Gastrocnemius medialis (tissue), 4 donors: ENCODE measurements at places on chromosomes 3 and 15.

DNA sequence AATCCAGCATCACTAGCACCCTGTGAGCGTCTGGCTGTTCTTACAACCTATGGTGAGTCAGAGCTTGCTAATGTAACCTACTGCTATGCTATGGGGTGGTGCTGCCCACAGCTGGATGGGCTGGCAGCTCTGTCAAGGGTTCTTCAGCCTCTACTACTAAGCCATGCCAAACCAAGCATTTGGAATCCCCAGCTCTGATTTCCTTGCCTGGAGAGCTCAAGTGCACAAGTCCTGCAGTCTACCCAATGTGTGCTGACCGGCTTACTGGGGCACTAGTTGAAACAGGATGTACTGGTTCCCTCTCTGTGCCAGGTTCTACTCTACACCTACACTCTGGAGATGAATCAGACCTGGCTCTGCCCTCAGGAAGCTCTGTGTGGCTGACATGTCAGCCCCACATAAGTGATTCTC lies 4.2 kb downstream of the TEX264 start:
- no peaks in the 10 kb centered on the region for H3K36me3 ChIP-seq
- peak overlapping the region; percentile 56 for H3K27ac ChIP-seq
- no peaks in the 10 kb centered on the region for H3K27me3 ChIP-seq
- no peak overlapping the region for H3K4me3 ChIP-seq

DNA sequence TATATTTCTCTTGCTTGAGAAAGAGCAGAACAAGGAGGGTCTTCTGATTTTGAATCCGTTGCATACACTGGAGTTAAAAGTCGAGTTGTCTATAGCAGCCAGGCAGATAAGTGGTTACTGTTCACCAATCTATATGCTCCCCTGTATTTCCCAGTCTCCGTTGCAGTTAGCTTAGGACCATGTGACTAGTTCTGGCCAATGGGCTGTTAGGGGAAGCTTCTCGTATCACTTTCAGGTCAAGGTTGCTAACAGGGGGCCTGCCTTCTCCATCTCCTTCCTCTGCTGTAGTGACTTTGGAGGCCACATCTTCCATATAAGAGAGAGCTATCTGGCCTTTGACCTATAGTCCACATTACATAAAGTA lies 188.5 kb upstream of the KBTBD8 start:
- no peaks in the 10 kb centered on the region for H3K36me3 ChIP-seq
- no peaks in the 10 kb centered on the region for H3K4me1 ChIP-seq
- no peak overlapping the region for H3K27ac ChIP-seq

DNA sequence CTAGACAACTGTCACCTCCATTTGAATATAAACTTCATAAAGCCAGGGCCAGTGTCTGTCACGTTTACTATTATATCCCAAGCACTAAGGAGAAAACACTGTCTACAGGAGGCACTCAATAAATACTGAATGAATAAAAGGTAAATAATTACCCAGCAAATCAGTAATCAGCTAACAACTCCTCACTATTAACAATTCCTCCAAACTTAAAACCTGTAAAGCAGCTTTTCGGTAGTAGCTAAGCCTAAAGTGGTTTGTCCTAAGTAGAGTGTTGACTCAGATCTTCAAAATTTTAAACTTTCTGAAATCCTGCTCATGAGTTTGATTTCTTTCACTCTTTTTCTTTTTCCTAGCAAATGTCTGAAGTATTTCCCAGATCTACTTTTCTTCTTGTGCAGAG lies 39.9 kb downstream of the C3orf80 start:
- no peak for DNase-seq
- H3K36me3 ChIP-seq: no peaks in the 10 kb centered on the region
- H3K4me3 ChIP-seq: no peak overlapping the region
- no peaks in the 10 kb centered on the region for H3K27me3 ChIP-seq
- H3K27ac ChIP-seq: no peak overlapping the region

DNA sequence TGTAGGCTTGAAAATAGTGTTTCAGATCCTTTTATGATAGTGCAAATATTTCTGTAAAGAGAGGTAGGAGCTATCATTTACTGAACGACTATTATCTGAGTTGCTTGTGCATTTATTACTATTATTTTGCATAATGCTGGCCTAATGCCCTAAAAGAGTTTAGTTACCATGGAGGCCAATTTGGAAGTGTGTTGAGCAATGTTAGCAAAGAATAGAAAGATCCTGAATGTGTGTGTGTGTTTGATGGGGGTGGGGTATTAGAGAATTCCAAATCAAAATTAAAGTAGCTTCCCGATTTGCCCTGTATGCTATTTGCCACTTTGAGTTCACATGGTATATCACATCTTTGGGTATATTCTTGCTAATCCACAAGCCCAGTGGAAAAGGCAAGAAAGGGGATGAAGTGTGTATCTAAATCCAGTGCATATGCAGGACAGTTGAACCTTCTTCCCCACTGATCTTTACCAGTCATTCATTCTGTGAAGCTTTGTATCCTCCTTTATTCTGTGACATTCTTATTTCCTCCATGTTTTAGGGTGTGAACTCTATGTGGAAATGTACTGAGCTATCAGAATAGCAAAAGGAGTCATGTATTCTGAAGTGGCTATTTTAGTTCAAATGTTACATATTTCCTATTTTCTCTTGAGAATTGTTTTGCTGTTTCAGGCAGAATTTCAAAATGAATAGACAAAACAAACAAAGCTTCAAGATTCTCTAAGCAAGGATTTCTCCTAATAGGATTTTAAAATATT lies 45.7 kb upstream of the PLSCR5 start:
- H3K4me1 ChIP-seq: peaks cover 3% of the 10 kb centered on the region
- no peak overlapping the region for H3K4me3 ChIP-seq
- no peak overlapping the region for H3K27ac ChIP-seq

- H3K4me3 ChIP-seq: no peak overlapping the region
- H3K27ac ChIP-seq: no peak overlapping the region
- DNase-seq: peak; percentile 32
- H3K27me3 ChIP-seq: no peaks in the 10 kb centered on the region
- no peaks in the 10 kb centered on the region for H3K36me3 ChIP-seq
Observed at GRCh38 chr15:57947781-57948180, 117.7 kb downstream of the ALDH1A2 start.

DNA sequence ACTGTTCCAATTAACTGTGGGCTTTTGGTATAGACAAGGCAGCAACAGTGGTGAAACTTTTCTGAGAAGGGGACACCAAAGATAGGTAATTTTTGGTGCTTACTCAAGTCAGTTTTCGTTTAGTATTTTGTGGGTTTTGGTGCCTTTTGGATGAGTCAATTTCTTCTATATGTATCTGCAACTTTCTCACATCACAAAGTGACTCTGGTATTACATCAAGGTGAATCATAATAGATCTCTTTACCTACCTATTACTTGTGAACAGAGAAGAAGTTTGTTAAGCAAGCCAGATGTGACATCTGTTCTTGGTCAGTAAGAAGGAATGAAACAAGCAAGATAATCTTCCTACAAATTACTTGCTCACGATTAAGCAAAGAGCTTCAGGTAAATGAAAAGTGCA lies 732.4 kb upstream of the DPPA4 start:
- no peaks in the 10 kb centered on the region for H3K4me1 ChIP-seq
- no peak overlapping the region for H3K27ac ChIP-seq
- H3K4me3 ChIP-seq: no peak overlapping the region
- H3K27me3 ChIP-seq: no peaks in the 10 kb centered on the region
- DNase-seq: no peak

GRCh38 chr3:177410730-177411129 lies 213.4 kb upstream of the TBL1XR1 start:
- no peak for DNase-seq
- H3K27ac ChIP-seq: no peak overlapping the region
- no peaks in the 10 kb centered on the region for H3K36me3 ChIP-seq

DNA sequence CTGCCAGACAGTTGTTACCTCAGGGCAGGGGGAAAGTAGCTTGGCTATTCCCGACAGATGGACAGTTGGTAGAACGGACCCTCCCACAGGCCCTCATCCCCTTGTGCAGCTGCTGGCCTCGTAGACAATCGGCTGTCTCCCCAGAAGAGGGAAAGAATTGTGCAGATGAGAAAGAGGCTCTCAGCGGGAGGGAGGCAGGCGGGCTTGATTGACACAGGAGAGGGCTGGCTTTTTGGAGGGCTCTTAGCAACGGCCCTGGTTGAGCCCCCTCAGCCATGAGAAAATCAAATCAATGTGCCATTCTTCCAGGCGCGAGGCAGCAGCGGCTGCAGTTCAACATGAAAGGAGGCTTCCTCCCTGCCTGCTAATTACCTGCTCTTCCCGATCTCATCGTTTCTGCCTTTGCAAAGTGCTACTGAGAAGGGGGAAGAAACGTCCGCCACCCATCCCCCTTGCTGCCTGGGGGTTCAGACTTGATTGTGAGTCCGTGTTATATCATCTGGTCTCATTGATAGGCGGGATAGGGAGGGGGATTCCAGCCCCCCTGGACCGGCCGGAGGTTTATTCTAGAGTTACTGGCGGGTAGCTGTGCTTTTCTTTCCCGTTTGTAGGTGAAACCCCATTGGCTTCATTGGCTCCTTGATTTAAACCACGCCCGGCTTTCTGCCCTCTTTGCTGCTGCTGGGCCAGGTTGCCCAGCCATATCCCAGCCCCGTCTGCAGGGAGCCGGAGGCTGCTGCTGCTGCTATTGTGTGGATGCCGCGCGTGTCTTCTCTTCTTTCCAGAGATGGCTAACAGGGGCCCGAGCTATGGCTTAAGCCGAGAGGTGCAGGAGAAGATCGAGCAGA lies at the start of gene TAGLN3:
TSS of gene TAGLN3 (plus strand) at position 287 of the 848 bp plus-strand sequence. CDS start at position 788, 501 bp downstream.
- H3K4me3 ChIP-seq: peak within 1 kb of the TSS; percentile 32
- peaks cover 4% of the 10 kb centered on the region for H3K27me3 ChIP-seq
- no peaks in the 10 kb centered on the region for H3K36me3 ChIP-seq
- peaks cover 5% of the 10 kb centered on the region for H3K4me1 ChIP-seq
- DNase-seq: no peak

GRCh38 chr15:99443768-99444446 lies 121.9 kb upstream of the MEF2A start:
- H3K27me3 ChIP-seq: no peaks in the 10 kb centered on the region
- H3K4me1 ChIP-seq: peaks cover 39% of the 10 kb centered on the region
- no peak for DNase-seq

- H3K27me3 ChIP-seq: no peaks in the 10 kb centered on the region
- DNase-seq: no peak
- no peaks in the 10 kb centered on the region for H3K36me3 ChIP-seq
- no peak overlapping the region for H3K27ac ChIP-seq
Observed at GRCh38 chr3:154188846-154189245, 67.7 kb downstream of the ARHGEF26 start.

- no peak for DNase-seq
- H3K27ac ChIP-seq: no peak overlapping the region
- no peak overlapping the region for H3K4me3 ChIP-seq
- no peaks in the 10 kb centered on the region for H3K4me1 ChIP-seq
Observed at GRCh38 chr3:128133273-128133883, 9.8 kb upstream of the RUVBL1 start.

- no peaks in the 10 kb centered on the region for H3K36me3 ChIP-seq
- H3K4me3 ChIP-seq: no peak overlapping the region
- peak; percentile 51 for DNase-seq
- H3K27me3 ChIP-seq: no peaks in the 10 kb centered on the region
Observed at GRCh38 chr3:150149651-150150051, 179.0 kb upstream of the PFN2 start.

DNA sequence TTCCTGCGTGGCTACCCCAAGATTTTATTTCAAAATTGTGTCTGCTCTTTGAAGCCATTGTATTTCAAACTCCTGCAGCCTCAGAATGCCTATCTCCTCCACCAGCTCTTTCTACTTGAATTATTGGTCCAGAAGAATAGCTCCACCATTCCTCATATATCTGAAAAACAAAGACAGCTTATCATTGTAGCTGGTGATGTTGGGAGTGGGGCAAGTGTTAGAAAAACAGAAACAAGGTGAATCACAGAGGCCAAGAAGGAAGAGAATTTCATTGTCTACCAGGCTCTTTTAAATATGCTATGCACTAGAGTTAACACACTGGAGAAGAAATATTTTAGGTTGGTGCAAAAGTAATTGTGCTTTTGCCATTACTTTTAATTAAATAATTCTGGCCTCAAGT lies 307.9 kb upstream of the ROPN1 start:
- H3K27me3 ChIP-seq: no peaks in the 10 kb centered on the region
- H3K36me3 ChIP-seq: no peaks in the 10 kb centered on the region
- no peak overlapping the region for H3K4me3 ChIP-seq
- H3K27ac ChIP-seq: no peak overlapping the region

- H3K27ac ChIP-seq: no peak overlapping the region
- no peak for DNase-seq
- no peaks in the 10 kb centered on the region for H3K27me3 ChIP-seq
- no peak overlapping the region for H3K4me3 ChIP-seq
- H3K4me1 ChIP-seq: no peaks in the 10 kb centered on the region
- H3K36me3 ChIP-seq: no peaks in the 10 kb centered on the region
Observed at GRCh38 chr3:4077950-4078349, 225.2 kb upstream of the SETMAR start.

- no peaks in the 10 kb centered on the region for H3K36me3 ChIP-seq
- no peak for DNase-seq
- H3K27ac ChIP-seq: no peak overlapping the region
- H3K4me3 ChIP-seq: peak overlapping the region; percentile 34
- peaks cover 10% of the 10 kb centered on the region for H3K4me1 ChIP-seq
- no peaks in the 10 kb centered on the region for H3K27me3 ChIP-seq
Observed at GRCh38 chr3:195859846-195860411, 48.2 kb upstream of the MUC4 start.

DNA sequence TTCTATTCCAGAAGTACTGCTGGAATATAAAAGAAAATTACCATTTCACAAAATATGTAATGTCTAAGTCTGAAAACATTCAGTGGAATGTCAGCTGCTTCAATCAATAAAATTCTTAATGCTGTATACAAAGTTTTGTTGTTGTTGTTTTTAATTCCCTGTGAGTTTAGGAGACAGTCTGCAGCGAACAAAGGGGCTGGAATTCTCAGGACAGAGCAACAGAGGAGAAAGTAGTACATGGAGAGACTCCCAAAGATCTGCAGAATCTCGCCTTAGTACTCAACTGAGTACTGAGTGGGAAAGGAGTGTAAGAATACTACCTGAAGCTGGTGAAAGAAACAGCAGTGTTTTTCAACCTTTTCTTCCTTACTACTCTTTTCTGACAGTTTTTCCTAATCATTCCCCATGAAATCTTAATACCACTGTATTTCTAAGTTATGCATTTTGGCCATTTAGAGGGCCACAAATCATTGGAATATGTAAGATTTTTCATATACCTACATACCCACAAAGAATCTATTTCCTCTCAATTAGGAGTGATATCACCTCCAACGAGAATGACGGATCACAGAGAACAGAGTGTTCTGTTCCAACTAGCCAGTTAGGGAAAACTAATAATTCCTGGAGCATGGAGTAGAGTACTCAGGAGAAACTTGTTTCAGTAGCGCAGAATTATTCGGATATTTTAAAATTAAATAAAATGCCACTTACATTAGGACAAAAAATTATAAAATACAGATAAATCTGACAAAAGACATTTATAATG lies 16.0 kb downstream of the ANKRD28 start:
- H3K36me3 ChIP-seq: no peaks in the 10 kb centered on the region
- H3K4me1 ChIP-seq: peaks cover 41% of the 10 kb centered on the region
- H3K27ac ChIP-seq: peak overlapping the region; percentile 75
- DNase-seq: no peak

DNA sequence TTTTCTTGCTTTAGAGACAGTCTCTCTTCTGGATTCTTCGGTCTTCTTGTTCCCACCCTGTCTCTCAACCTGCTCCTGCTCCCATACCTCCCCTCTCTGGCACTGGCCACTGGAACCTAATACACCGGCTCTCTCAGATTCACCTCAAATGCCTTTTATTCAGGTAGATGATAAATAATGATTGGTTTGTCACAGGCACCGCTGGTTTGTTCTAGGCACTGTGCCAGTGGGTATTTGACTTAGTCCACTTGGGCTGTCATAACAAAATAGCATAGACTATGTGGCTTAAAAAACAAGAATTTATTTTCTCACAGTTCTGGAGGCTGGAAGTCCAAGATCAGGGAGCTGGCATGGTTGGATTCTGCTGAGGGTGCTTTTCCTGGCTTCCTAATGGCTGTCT lies 278.2 kb upstream of the STT3B start:
- H3K4me3 ChIP-seq: no peak overlapping the region
- no peak overlapping the region for H3K27ac ChIP-seq
- DNase-seq: no peak
- no peaks in the 10 kb centered on the region for H3K27me3 ChIP-seq
- no peaks in the 10 kb centered on the region for H3K4me1 ChIP-seq
- no peaks in the 10 kb centered on the region for H3K36me3 ChIP-seq
